Fibroblast of lung (primary cell): ENCODE measurements at places on chromosomes 7 and 10. TPM values are rescaled to one million over a fixed set of nuclear protein-coding genes. Genes with fewer than 3 reads are reported as not detected.

PCDH15 gene
- under 0.01 and 0.26 TPM in 2 replicates for total RNA-seq

AGAP6 gene
- 1.8 and 2.6 TPM in 2 replicates for total RNA-seq

- no peak for DNase-seq
Observed at GRCh38 chr10:99170116-99170675, 65.5 kb downstream of the HPSE2 start.

DNA sequence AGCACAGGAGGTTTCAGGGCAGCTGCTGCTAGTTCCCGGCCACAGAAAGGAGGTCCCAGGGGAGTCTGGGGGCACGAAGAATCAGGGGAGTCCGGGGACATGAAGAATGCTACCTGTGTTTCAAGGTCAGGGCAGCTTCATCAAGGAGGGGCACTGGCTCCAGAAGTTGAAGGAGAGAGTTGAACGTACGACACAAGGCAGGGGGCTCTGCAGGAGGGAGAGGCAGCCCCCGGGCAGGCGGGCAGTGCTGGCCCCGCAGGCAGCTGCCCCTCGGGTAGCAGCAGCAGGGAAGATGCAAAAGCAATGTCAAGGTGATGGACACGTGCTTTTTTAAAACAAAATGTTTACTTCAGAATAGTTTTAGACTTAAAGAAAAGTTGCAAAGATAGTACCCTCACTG lies 134.7 kb upstream of the RNF32 start:
- no peak for DNase-seq

- DNase-seq: no peak
Observed at GRCh38 chr10:55668326-55668922, 692.6 kb downstream of the ZWINT start.
